RPMI8226 (cell line): ENCODE measurements at places on chromosomes 13 and 19.

DNA sequence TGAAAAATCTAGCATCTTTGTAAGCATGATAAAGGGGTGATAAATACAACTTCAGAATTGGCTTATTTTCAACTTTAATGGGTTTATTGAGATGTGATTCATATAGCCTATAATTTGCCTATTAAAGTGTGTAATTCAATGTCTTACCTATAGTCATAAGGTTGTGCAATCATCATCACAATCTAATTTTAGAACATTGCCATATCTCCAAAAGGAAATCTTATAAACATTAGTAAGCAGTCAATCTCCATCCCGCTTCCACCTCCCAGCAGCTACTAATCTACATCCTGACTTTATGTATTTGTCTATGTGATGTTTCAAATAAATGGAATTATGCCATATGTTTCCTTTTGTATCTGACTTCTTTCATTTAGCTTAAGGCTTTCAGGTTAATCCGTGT lies 145.2 kb upstream of the KLHL1 start:
- no peak for DNase-seq

DNA sequence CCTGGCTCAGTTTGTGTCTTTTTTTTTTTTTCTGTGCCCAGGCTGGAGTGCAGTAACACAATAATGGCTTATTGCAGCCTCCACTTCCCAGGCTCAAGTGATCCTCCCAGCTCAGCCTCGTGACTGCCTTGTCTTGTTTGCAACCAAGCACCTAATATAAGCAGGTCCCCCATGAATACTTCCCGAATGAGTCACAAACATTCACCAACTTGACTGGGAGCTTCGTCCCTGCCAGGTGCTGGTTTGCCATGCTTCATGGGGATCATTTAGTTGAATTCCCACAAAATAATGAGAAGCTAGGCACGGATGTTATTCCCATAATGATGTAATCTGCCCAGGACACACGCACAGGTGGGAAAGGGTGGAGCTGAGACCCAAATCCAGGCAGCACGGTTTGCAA lies 176.5 kb downstream of the CACNA1A start:
- no peak for DNase-seq

DNA sequence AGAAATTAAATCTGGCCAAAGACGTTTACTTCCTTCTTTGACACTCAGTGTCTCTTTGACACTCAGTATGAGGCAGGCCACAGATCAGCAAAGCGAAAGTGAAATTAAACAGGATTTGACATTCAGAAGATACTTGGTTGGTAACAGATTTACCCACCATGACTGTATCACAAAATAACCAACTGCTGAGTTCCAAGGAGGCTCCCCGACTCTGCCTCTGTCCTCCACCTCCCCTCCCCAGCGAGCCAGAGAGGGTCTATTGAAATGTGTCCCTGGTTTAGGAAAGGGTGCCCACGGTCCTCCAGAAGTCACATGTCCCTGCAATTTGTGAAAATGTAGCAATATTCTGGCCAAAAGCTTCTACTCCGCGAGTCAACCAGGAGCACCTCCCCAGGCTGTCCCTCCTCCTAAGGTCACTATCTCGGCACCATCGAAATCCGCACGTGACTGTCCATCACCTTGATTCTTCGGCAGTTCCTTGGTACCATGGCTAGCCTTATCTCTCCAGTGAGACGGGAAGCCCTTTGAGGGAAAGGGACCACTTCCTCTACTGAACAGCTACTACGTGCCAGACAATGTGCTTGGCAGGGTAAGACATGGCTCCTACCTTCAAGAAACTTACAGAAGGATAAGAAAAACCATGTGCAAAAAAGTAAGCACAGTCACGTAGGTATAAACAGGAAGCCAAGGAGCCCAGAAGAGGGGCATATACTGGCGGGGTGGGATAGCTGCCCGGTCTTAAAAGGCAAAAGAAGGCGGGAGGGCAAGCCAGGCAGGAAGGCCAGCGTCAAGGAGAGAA lies 1.5 kb downstream of the N4BP2L1 start:
- peak; percentile 78 for DNase-seq

- DNase-seq = peak; percentile 8
Measured at GRCh38 chr19:27794494-27795042, 1418.4 kb downstream of the UQCRFS1 start.

DNA sequence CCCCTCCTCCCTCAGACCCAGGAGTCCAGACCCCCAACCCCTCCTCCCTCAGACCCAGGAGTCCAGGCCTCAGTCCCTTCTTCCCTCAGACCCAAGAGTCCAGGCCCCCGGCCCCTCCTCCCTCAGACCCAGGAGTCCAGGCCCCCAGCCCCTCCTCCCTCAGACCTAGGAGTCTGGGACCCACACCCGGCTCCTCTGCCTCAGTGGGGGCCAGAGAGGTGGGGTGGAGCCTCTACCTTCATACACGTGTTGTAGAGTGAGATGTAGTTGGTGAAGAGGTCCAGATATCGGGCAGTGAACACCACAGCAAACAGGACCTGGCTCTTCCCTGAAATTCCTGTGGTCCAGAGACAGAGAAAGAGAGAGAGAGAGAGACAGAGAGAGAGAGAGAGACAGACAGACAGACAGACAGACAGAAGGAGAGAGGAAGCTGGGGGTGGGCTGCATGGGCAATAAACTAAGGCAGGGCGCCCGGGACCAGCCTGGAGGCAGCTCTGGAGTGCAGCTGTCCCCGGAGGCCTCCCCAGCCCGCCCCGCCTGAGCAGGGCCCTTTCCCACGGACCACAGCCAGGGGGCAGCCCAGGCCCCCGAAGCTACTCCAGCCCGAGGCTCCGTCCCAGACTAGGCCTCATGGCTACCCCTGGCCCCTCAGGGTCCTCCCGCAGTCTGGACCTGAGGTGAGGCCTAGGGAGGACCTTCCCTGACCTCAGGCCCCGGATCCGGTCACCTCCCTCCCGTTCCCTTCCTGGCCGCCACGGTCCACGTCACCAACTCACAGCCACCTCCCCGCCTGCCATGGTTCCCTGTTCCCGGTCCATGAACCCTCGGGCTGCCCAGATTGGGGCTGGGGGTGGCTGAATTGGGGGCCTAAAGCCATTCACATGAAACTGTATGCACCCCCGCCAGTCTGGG lies 907 bp downstream of the KDELR1 start:
- DNase-seq = peak; percentile 68

- DNase-seq = peak; percentile 28
Measured at GRCh38 chr13:48038761-48039160, 1.2 kb downstream of the NUDT15 start.

DNA sequence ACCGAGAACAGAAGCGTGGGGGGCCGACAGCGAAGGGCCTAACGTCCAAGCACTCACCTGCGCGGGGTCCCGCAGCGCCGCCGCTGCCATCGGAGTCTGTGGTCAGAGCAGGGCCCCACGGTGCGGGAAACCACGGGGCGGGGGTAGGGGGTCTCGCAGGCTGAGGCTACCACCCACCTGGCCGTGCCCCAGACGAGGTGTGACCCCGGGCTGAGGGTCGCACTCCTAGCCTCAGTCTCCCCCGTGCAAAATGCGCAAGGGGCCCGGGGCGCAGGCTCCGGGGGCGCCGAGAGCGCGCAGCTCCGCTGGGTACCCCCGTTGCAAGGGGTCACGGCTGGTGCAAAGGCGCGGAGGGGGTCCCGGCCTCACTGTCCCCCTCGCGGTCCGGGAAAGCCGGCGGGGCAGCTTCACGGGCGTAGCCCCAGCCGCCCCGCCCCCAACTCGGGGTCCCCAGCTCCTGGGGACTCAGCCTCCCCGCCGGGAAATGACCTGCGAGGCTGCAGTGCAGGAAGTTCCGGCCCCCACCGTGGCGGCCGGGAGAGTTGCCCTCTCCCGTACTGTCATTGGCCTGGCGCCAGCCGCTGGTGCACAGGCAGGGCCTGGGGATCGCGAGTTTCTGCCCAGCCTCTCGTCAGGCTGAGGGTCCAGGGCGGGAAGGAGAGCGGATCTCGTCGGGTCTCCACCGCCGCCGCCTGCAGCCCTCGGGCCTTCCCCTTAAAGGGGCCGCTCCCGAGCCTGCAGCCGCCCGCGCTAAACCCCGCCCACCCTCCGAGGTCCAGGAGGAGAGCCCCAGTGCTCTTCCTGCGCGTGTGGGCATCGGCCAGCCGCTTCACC lies at the start of gene ZNF792:
TSS of gene ZNF792 (minus strand) at position 657 of the 834 bp plus-strand sequence. CDS start at position 90, 567 bp downstream.
- peak; percentile 39 for DNase-seq

GRCh38 chr13:48232420-48233045 lies 473 bp upstream of the ITM2B start:
- no peak for DNase-seq

DNA sequence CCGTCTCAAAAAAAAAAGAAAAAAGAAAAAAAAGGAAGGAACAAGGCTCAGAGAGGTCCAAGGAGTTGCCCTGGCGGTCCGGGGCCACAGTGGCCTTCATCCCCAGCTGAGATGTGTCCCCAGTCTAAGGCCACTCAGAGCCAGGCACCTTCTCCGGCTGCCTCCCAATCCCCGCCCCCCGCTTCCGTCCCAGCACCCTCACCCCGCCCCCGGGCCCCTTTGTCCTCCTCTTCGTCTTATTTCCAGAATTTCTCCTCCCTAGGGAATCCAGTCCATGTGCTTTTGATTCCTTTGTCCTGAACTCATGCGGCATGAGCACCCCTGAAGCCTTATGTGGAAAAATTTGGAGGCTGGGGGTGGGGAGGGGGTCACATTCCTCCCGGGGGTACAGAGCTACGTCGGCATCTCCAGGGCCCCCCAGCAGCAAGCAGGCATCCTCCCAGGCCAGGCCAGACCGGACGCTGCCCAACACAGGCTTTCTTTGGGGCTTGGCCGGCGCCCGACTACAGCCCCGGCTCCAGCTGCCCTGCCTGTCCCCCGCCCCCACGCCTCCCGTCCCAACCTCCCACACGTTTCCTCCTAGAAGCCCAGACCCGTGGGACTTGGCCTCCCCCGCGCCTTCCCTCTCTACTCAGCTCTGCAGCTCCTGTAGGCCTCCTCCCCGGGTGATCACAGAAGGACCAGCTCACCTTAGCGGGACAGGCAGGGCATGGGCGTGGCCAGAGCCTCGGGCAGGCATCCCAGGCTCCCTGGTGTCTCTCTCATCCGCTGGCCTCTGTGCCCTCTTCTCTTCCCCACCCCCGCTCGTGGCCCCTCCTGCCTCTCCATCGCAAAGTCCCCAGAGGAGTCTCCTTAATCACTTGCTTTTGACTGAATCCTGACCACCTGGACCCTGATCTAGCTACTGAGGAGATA lies 17.8 kb upstream of the ADGRE5 start:
- DNase-seq = peak; percentile 74

GRCh38 chr19:8466018-8466417 lies 21.2 kb downstream of the HNRNPM start:
- no peak for DNase-seq

GRCh38 chr19:11159598-11160439 lies 4.2 kb upstream of the SPC24 start:
- DNase-seq = no peak

- DNase-seq = no peak
Measured at GRCh38 chr19:49201042-49201441, 43.5 kb downstream of the TRPM4 start.

GRCh38 chr19:6720369-6721137 lies at the start of gene C3:
C3 (minus strand) TSS chr19:6720650; CDS start chr19:6720589, 61 bp downstream.
- DNase-seq = no peak

DNA sequence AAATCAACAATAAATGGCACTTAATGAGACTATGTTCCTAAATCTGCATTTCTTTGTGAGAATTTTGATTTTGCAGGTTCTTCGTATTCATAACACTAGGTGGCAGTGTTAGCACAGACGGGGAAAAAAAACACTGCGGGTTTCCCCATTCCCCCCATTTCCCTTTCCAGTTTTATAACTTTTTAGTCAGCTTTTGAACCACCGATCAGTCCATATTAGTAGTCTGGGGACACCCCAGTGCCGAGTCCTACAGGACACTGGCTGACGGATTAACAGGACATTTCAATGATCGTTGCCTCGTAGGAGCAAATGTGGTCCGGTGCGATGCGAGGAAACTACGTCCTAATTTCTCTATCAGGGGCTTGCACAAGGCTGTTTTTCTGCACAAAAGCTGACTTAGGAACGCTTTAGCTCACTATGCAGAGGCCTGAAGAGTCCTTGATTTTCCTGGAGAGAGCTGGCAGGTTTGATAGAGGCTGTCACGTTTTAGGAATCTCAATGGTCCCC lies 234.3 kb downstream of the LMO7 start:
- peak; percentile 3 for DNase-seq

DNA sequence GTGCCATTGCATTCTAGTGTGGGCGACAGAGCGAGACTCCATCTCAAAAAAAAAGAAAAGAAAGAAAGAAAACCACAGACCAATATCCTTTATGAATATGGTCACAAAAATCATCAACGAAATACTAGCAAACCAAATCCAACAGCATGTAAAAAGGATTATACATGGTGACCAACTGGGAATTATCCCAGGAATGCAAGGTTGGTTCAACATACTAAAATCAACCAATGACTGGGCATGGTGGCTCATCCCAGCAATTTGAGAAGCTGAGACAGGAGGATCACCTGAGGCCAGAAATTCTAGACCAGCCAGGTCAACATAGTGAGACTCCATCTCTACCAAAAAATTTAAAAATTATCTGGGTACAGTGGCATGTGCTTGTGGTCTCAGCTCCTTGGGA lies 7.2 kb downstream of the TSKS start:
- no peak for DNase-seq

- no peak for DNase-seq
Measured at GRCh38 chr13:32845952-32846950, 170.0 kb upstream of the KL start.

DNA sequence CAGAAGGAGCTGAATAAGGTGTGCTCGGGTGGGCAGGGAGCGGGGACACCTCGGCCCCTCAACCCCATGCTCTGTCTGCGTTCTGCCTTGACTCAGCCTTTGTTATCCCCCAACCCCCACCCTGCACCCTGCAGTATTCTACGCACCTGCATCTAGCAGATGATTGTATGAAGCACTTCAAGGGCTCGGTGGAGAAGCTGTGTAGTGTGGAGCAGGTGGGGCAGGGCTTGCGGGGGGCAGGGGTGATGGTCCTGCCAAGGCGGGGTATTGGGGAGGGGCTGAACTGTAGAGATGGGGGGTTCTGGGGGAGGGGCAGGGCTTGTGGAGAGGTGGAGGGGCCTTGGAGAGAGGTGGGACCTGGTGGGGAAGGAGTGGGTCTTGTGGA lies 6.1 kb downstream of the STXBP2 start:
- DNase-seq = no peak

GRCh38 chr13:92873029-92873428 lies 353.6 kb upstream of the GPC6 start:
- no peak for DNase-seq

DNA sequence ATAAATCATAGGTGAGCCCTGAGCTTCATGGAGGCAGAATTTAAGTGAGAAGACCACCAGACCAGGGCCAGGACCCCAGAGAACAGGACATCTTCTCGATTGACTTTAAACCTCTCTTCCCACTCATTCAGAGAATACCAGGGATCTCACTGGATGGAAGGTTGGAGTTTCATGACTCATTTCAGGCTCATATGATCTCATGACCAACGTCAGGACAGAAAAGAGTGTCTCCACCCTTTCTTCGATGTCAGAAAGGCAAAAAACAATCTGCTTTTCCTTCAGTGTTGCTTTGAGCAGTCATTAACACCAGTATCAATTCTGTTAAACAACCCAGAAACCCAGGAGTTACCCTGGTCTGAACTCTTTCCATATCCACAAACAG lies 361.0 kb downstream of the KLF12 start:
- no peak for DNase-seq

- no peak for DNase-seq
Measured at GRCh38 chr13:102355251-102355650, 46.6 kb downstream of the FGF14 start.

GRCh38 chr13:93736081-93736480 lies 509.5 kb downstream of the GPC6 start:
- DNase-seq = no peak

- DNase-seq = no peak
Measured at GRCh38 chr19:17778968-17779929, 15.7 kb upstream of the B3GNT3 start.
